ENCODE measurements at places on chromosomes 1 and 21. TPM values are rescaled to one million over a fixed set of nuclear protein-coding genes. Genes with fewer than 3 reads are reported as not detected.
A peak's percentile ranks its signal among the peaks of the same experiment; 100 is the strongest.

The IQCC gene
- 1.5 TPM for total RNA-seq

The ESRRG gene
- 15.8 TPM for total RNA-seq

The RAB25 gene
- total RNA-seq: 77.9 TPM

The FCRL6 gene
- not detected for total RNA-seq

The AIM2 gene
- 0.30 TPM for total RNA-seq

The IL10 gene
- total RNA-seq: not detected

The PGLYRP3 gene
- not detected for total RNA-seq

The CCDC27 gene
- 0.17 TPM for total RNA-seq

DNA sequence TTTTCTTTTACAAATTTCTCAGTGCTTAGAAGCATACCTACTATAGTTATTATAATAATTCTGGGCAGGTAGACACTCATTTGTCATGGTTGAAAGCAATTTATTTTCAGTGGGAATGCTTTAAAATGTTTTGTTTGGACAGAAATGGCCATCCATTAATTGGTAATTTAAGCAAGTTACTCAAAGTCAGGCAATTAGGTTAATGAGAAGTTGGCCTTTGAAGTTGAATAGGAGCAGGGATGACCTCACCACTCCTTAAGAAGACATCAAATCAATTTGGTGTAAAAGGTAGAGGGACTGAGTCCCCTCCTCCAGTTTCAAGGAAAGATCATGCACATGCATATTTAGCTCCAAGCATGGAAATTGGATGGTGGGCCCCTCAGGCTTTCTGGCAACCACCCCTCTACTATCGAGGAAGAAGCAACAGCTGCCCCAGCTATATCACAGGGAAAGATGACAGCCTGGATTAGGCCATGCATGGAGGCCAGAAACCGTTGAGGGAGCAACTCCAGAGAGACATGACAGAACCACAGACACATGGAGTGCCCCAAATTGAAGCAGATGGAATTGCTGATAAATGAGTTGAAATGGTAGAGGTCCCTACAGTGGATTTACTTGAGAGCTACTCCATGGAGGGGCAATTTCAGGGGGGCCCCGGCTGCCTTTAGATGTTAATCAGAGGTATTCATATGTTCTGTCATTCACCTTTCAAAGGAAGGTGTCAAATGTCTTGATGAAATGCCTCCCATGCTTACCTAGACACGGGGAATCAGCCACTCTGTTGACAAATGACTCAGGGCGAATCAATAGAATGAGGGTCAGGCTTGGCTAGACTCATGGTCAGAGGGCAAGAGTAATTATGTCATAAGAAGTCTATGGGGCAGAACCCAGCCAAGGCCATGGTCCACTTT lies 26.7 kb downstream of the HLX start:
- DNase-seq: no peak
- no peaks in the 10 kb centered on the region for H3K4me1 ChIP-seq
- no peak overlapping the region for H3K27ac ChIP-seq
- H3K27me3 ChIP-seq: peaks cover 55% of the 10 kb centered on the region

DNA sequence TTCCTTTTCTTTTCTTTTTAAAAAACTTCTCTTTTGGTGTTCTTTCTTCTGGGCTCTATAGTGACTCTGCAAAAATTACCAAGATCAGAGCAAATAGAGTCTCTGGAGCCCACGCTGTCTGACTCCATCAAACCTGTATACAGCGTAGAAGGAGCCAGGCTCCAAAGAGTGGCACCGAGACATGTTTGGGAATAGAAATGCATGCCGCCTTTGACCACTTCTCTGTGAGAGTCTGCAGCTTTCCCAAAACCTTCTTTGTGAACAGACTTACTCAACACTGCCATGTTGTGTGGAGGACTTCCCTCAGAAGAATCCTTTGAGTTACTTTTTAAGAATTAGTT lies 55.3 kb downstream of the GORAB start:
- DNase-seq: no peak
- H3K27ac ChIP-seq: peak overlapping the region; percentile 79
- H3K4me3 ChIP-seq: no peak overlapping the region

- no peak for DNase-seq
- H3K27ac ChIP-seq: no peak overlapping the region
- H3K4me3 ChIP-seq: no peak overlapping the region
- H3K36me3 ChIP-seq: no peaks in the 10 kb centered on the region
- no peaks in the 10 kb centered on the region for H3K4me1 ChIP-seq
Observed at GRCh38 chr1:231855361-231855760, 228.8 kb downstream of the DISC1 start.

DNA sequence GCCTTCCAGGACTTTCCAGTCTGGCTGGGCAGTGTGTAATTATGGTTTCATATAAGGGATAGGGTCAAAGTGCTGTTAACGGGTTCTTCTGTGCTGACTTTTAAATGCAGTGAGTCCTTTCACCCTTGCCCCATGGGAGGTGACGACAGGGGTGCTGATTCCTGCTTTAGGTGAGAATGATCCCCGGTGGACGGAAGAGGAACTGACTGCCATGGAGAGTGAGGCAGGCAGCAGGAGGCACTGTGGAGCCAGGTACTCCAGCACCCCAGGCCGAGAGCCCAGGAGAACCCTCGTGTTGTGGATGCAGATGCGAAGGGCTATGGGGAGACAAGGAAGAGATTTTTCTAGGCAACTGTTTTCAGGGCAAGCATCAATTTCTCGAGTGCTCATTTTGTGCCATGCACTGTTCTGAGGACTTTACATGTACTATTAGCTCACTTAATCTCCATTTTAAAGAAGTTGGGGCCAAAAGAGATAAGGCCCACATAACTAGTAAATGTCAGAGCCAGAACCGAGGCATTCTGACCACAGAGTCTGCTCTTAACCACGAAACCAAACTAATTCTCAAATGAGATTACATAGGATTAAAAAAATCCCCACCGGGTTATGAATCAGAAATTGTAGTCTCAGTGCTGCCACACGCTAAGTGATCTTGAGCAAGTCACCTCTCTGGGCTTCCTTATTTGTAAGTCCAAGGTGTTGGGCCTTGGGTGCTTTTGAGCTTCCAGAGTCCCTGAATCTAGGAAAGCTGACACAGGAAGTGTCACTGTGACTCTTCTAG lies 28.2 kb downstream of the STPG1 start:
- no peak for DNase-seq
- no peak overlapping the region for H3K27ac ChIP-seq
- H3K4me3 ChIP-seq: no peak overlapping the region
- no peaks in the 10 kb centered on the region for H3K27me3 ChIP-seq
- H3K36me3 ChIP-seq: no peaks in the 10 kb centered on the region

GRCh38 chr1:154405747-154406571 lies 816 bp downstream of the IL6R start:
- H3K27me3 ChIP-seq: no peaks in the 10 kb centered on the region
- H3K4me3 ChIP-seq: peak overlapping the region; percentile 60
- H3K4me1 ChIP-seq: peaks cover 37% of the 10 kb centered on the region
- DNase-seq: peak; percentile 82
- H3K27ac ChIP-seq: peak overlapping the region; percentile 96

GRCh38 chr1:201299968-201300367 lies 16.7 kb downstream of the PKP1 start:
- peaks cover 17% of the 10 kb centered on the region for H3K4me1 ChIP-seq
- H3K27me3 ChIP-seq: no peaks in the 10 kb centered on the region
- DNase-seq: no peak
- H3K27ac ChIP-seq: peak overlapping the region; percentile 0
- H3K36me3 ChIP-seq: no peaks in the 10 kb centered on the region

GRCh38 chr1:174642393-174642792 lies 194.6 kb downstream of the GPR52 start:
- H3K4me1 ChIP-seq: no peaks in the 10 kb centered on the region
- H3K27me3 ChIP-seq: no peaks in the 10 kb centered on the region
- no peak overlapping the region for H3K27ac ChIP-seq
- H3K36me3 ChIP-seq: no peaks in the 10 kb centered on the region

DNA sequence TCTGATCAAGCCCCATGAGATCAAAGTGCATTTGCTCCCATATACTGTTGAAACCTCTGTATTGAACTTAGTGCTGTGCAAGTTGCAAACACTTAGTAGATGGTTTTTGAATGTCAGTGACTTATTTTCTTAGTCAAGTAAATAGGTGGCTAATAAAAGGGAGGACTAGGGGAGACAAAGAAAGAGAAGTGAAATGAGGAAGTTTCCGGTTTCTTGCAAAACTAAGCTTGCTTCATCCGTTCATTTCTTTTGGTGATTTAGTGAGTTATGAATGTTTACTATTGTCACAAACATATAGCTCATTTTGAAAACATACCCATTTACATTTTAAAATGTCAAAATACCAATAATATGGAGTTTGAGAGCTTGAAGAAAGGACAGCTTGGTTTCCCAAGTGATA lies 23.0 kb downstream of the ADAMTS5 start:
- DNase-seq: no peak
- no peaks in the 10 kb centered on the region for H3K36me3 ChIP-seq
- no peak overlapping the region for H3K4me3 ChIP-seq
- no peaks in the 10 kb centered on the region for H3K27me3 ChIP-seq

DNA sequence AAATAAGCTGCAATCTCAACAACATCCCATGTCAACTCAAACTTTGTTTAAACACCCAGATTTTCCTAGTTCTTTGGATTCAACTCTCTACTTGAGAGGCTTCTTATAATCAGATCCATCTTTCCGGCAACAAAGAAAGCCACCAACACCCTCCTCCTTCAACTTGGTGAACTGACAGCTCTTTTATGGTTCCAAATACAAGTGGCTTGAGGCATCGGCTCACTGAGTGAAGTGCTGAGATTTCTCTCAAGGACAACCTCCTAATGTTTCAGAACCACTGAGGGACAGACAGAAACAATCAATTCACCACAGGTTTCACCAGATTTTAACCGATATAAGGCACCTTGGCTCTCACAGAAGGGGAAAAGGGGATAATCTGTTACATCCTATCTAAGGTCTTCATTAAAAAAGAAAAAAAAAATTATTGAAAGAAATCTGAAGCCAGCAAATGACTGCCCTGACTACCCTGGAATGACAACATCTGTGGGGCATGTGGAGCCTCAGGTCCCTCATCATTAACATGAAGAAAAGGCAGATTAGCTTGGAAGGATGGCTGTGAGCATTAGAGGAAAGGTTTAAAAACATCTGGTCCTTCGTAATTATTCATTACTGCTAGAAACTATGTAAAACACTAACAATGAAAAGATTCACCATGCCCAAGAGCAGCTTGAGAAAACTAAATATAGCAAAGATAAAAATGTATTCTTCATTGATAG lies 50.9 kb downstream of the PTPN14 start:
- H3K4me3 ChIP-seq: no peak overlapping the region
- no peaks in the 10 kb centered on the region for H3K27me3 ChIP-seq
- DNase-seq: no peak
- no peaks in the 10 kb centered on the region for H3K4me1 ChIP-seq
- H3K36me3 ChIP-seq: no peaks in the 10 kb centered on the region
- H3K27ac ChIP-seq: no peak overlapping the region

DNA sequence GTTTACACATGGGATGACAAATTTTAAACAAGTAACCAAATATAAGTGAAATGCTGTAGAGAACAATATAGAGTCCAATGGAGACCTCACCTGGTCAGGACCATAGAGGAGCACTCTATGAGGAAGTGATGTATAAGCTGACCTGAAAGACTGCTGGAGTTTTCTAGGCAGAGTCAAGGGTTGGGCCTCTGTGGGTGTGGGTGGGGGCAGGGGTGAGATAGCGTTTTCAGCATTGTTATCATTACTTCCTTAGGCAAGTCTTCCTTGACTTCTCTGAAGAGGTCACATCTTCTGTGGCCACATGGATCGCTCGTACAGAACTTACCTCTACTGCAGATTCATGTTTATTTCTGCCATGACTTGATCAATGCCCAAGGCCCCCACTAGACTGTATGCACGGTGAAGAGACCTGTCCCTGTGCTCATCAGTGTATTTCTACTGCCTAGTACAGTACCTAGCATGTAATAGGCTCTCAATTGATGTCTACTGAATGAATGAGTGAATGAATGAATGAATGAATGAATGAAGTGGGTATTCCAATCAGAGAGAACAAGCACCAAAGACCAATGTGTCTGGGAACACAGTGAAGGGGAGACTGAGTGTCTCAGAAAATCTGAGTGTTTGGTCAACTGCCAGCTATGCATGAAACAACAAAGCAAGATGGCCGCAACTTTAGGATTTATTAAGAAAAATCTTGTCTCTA lies 116.5 kb downstream of the RNF220 start:
- H3K27ac ChIP-seq: no peak overlapping the region
- no peaks in the 10 kb centered on the region for H3K36me3 ChIP-seq
- peaks cover 37% of the 10 kb centered on the region for H3K27me3 ChIP-seq

DNA sequence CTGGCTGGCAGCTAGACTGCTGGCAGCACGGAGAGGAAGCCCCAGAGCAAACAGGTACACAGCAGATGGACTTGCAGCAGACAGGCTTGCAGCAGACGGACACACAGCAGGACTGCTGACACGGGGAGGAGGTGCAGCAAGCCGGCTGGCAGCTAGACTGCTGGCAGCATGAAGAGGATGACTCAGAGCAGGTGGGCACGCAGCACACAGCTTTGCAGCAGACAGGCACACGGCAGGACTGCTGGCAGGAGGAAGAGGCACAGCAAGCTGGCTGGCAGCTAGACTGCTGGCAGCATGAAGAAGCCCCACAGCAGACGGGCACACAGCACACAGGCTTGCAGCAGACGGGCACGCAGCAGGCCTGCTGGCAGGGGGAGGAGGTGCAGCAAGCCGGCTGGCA lies 498 bp downstream of the KRTAP10-2 start:
- H3K4me3 ChIP-seq: no peak overlapping the region
- no peak overlapping the region for H3K27ac ChIP-seq
- no peaks in the 10 kb centered on the region for H3K36me3 ChIP-seq
- no peak for DNase-seq

DNA sequence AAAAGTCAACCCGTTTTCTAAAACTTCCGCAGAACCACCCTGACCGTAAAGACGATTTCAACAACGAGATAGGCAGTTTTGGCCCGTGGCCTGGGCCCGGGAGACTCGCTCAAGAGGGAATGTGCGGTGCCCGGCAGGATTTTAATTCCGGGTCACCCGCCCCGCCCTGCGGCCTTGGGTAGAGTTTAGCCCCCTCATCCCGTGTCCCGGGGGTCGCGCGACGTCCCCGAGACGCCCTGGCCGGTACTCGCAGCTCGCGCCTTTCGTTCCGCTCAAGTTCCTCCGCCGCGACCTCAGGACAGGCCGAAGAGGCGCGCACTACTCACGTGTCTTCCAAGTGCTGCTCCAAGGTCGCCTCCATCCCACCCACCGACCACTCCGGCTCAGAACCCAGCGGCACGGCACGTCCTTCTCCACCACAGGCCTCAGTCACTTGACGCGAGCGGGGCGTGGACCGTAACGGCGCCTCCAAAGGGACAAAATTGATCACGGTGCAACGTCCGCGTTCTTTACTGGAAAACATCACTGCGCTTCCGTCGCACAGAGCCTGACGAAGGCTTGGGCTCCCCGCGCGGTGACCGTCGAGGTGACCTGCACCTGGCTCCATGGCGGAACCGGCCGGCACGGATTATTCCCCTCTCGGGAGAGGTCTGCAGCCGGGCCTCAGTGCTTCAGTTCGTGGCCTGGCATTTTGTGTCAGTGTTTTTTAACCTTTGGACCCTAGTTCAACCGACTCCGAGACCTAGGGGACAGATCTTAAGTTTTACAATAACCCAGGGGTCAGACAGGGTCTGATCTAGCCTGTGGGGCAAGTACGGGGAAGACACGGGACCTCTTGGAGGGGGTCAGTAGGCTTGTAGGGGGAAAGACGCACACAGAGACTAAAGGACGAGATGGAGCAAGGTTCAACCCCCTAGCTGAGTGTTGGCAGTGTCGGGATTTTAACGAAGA lies at the start of gene LAMTOR5:
LAMTOR5 (minus strand) TSS at position 435 of the 951 bp plus-strand sequence; CDS start at position 361, 74 bp downstream.
- H3K27ac ChIP-seq: peak within 1 kb of the TSS; percentile 90
- no peaks in the 10 kb centered on the region for H3K36me3 ChIP-seq
- H3K27me3 ChIP-seq: no peaks in the 10 kb centered on the region
- H3K4me3 ChIP-seq: peak within 1 kb of the TSS; percentile 65
